Stimulated activated CD8-positive, alpha-beta memory T cell treated with anti-CD3 and anti-CD28 coated beads, Interleukin-2, amount 100 ng/mL, for 1 hour (primary cell): ENCODE measurements at places on chromosomes 5 and 9.

DNA sequence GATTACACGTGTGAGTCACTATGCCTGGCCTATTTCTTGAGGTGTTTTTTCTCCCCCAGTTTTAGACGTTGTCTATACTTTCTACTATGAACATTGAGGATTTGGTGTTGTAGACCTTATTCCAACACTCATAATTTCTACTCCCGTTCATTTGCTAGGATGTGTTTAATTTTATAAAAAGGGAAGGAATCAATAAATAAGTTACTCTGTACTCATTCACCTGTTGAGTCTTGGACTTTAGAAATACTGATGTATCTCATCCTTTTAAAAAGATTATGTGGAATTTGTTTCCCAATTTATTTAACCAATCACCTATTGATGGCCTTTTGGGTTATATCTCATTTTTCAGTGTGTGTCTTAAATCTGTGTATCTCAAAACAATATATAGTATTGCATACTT is 3.2 kb downstream of the CDK7 start:
- DNase-seq = no peak

GRCh38 chr9:110278080-110278707 is 21.9 kb upstream of the TXN start:
- no peak for DNase-seq

DNA sequence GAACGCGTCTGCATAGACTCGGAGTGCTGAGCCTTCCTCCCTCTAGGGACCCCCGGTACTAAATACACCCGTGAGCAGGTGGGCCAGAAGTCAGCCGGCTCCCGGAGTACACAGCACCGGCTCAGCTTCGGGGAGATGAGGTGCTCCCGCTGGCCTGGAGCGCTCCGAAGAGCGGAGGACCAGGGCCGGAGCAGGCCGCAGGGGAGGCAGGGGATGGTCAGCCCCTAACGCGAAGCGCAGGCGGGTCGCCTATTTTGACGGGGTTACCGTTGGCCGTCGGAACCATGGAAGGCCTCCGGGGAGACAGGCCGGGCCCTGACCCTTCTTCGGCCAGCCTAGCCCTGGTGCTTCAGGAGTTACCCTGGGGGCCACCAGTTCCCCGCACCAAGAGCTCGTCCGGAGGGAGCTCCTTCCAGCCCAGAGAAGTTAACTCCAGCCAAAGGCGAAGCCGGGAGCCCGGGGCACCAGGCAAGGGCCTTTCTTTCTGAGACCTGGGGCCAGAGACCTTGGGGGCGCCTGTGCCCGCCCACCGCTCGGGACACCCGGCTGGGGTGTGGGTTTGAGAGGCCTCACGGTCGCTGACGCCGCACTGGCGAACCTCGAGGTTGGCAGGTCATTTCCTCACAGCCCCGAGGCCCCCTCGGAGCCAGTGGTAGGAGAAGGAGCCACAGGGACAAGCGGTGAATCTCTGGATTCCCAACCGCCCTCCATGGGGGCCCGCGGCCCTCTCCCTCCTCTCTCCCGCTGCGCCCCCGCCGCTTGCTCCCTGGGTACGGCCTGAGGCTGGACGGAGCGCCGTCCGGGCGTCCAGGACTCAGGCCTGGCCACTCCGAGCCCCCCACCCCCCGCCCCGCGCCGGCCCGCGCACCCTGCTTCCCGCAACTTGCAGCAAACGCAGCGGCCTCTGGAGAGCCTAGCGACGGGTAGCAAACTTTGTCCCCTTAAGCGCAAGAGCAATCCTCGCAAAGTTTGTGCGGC is 3.4 kb upstream of the IRX4 start:
- no peak for DNase-seq

DNA sequence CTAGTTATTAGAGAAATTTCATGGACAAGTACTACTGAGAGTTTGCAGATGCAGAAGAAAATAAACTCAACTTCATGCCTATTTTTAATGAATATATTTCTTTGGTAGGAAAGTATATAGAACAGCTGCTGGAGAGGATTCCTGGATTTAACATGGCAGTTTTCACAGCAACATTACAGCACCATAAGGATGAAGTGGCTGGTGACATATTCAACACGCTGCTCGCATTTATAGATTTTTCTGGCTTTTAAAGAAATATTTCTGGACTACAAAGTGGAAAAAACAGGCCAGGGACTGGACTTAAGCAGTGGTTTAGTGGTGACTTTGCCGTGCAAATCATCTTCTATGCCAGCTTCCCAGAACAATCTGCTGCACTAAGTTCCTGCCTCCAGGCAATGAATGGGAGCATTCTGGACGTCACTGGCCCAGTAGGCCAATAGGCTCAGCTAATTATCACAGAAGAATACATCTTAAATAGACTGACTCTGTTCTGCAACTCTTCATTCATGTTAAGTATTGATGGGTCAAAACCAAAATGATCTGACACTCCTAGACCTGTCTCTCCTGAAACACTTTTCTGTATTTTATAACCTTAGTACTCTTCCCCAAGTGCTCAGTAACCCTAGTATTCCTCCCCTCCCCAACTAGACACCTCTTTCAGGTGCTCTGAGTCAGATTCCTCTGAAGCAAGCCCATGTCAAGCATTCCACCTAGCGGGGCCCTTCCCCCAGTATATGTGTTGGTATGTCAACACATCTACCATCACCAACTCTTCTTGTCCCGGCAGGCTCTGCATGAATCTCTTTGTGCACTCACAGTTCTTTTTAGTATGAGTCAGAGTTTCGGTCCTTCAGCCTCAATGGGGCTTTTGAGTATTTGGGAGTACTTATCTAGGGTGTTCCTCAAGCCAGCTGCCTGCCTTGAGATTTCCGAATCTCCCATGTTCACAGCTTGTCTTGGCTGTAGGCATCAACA is 625.5 kb downstream of the CHSY3 start:
- no peak for DNase-seq

GRCh38 chr5:43150748-43151147 is 30.0 kb downstream of the ZNF131 start:
- no peak for DNase-seq

DNA sequence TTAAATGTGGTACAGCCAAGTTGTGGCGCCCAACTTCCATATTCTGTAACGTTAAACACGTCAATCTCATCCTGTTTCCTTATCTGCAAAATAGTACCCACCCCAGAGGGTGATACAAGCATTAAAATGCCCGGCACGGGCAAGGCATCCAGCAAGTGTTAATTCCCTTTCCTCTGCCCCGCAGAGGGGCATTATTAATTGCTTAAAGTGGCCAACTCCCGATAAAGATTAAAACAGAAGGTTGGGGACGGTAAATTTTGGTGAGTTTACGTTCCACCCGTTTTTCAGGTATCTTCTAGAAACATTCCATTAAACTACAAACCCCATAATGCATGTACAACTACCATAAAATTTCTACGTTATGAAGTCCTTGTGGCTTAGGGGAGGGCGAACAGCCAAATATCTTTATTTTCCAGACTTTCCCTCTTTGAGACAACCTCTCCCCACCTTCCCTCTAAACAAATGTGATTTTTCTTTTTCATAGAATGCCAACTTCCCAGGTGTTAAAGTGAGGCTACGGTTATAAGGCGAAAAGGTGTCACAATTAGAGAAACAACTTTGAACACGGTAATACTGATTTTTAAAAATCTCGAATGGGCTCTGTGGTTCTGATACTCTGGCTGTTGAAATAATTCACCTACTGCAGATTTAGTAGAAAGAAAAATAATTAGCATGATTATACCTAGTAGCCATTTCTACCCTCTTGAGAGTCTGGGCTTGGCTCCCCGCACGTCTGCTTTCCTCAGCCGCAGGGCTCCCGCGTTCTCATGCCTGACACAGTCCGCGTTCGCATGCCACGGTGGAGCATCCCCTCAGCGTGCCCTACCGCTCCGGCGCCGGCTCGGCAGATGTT is 1.2 kb upstream of the GPBP1 start:
- no peak for DNase-seq

DNA sequence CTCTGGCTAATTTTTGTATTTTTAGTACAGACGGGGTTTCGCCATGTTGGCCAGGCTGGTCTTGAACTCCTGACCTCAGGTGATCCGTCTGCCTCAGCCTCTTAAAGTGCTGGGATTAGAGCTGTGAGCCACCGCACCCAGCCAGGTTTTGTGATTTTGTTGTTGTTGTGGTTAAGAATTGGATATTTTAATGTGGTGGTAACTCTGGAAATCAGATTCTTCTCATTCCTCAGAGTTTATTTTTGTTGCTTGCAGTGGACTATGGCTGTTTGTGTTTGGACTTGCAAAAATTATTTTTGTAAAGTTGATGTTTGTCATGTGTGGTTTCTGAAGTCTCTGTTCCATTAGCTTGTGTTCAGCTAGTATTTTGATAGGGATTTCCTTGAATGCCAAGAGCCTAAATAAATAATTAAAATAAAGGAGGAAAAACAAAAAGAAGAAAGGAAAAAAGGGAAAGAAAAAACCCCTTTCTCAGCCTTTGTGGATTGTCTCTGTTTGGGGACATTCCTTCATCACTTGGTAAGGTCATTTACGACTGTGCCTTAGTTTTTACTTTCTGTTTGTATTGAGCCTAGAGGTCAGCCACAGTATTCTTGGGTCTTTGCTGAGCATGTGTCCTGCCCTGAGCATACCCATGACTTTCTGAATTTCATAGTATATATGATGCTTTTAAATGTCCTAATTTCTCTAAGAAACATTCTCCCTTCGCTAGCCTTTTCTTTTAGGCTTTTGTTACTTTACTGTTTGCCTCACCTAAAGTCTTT is 37.3 kb downstream of the PBX3 start:
- no peak for DNase-seq

DNA sequence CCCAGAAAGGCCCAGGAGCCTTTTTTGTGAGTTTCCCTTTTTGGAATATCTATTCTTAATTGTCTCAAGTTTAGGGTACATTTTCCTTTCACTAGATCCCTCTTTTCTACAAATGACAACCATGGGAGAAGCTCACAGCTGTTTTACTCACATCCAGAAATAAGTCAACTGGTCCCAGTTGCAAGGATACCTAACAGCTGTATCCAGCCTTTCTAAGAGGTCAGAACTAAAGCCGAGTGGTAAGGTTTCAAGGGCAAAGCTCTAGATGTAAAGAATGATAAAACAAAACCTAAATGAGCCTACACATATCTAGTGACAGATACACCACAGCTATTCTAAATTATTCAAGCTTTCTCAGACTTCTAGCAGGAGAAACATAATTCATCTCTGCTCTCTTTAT is 4.4 kb downstream of the FGF10 start:
- DNase-seq = no peak

DNA sequence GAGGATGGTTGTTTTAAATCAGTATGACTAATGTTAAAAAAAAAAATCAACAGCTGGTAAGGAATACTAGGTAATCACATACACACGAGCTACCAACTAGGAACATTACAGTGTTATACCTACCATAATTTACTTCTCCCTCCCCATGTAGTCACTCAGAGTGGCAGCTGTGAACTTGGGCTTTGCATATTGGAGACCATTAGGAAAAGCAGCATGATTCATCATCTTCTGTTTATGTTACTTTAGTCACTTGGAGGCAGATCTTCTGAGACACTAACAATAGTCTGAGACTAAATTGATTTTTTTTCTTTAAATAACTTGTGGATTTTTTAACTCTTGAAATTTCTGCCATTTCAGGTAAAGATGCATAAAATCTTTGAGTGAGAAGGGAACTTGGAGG is 141.5 kb upstream of the NR4A3 start:
- DNase-seq = no peak

DNA sequence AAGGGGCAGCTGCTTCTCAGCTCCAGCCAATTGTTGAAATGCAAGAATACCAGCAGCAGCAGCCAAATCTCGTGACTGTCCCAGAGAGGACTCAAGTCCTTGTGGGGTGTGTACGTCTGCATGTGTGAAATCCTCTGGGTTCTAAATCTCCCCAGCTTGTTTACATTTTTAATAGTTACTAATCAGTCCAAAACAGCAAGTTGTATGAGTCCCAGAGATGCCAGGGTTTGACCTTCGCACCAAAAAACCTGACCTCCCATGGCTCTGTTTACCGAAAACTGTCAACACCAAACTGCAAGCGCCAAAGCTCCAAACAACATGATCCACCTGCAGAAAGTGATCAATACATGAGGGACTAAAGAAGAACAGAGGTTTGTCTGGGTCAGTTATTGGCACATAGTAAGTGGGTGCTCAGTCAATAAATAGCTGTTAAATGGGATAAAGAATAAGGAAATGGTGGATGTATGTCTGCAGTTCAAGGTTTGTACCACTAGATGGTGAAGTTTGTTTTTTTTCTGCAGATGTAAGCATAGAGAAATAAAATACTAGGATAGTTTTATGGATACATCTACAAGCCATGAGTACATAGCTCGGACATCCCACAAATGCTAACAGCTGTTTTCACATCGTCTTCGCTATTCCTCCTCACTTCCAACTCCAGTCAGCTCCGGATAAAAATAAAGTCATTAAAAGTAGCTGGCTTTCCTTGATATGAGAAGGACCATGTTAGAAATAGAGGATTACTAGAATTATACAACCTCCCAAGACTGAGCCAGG is 85.3 kb upstream of the ADRB2 start:
- DNase-seq = no peak

DNA sequence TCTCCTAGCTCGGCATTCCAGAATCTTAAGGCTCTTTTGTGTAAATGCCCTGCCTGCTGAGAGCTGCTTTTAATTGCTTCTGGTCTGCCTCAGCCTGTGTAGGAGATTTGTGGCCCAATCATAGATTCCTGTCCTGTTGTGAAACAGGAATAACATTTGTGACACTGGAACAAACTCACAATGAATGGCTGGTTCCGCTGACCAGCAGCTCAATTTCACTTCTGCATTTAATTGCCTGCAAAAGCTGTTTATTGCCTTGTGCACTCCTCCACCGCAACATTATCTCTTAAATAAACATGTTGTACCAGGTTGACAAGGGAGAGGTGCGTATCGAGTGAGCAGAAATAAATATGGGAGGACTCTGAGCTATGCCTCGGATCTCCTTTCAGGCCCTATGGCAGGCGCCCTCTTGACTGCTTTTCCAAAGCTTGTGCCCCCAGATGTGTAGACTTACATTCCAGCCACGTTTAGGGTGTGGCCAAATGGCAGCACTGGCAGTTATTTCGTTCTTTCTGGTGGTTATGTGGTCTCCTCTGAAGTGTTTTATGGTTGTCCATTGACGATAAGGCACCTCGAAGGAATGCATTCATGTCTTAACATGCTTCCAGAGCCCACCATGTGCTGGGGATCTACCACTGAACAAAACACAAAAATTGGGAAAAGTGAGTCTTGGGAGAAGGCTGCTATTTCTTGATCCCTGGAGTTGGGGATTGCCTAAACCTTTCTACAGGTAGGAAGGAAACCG is 58.1 kb downstream of the DMRT1 start:
- DNase-seq = no peak

GRCh38 chr5:169339869-169340268 is 38.9 kb upstream of the SLIT3 start:
- DNase-seq = no peak

DNA sequence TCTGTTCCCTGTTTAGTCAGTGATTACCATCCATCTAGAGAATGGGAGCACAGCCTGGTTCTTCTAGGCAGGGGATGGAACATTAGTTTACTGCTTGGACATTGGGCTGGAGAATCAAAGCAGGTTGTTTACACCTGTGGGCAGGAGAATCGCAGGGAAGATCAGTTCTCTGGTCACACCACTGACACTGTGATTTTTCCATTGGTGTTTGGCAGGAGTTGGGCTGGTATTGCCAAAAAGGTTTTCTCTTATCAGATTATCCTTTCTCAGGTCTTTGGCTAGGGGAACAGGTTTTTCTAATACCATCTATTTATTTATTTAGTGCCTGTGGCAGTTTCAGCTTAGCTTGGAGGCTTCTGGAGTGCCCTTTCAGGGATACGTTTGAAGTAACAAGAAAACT is 219.3 kb upstream of the GRIN3A start:
- DNase-seq = no peak
